Globus pallidus (tissue), 1 donor: ENCODE measurements at places on chromosomes 11 and 22.

- DNase-seq = no peak
These were observed 309.8 kb downstream of the SHANK2 start for GRCh38 chr11:70942593-70942992.

DNA sequence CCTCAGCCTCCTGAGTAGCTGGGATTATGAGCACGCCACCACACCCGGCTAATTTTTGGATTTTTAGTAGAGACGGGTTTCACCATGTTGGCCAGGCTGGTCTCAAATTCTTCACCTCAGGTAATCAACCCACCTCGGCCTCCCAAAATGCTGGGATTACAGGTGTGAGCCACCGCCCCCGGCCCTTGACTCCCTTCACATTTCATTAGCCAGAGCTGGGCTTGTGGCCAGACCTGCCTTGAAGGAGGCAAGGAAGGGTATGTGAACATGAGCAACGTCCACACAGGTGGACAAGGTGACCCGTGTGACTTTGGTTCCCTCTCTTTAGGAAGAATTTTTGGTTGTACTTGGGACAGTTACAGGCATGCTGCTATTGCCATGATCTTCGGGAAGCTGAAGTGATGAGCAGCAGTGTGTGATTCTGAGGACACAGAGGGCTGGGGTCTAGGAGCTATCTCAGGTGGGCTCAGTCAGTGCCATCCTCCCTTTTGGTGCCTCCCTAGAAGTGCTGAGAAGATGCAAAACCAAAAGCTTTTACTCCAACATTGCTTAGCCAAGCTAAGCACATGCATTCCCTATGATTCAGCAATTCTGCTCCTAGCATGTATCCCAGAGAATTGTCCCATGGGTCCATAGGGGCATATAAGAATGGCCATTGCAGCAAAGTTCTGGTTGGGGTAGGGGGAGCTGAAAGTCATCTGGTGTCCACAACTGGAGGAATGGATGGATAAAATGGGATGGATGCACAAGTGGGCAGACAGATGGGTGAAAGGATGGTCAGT is 6.1 kb downstream of the AP5B1 start:
- DNase-seq = no peak

DNA sequence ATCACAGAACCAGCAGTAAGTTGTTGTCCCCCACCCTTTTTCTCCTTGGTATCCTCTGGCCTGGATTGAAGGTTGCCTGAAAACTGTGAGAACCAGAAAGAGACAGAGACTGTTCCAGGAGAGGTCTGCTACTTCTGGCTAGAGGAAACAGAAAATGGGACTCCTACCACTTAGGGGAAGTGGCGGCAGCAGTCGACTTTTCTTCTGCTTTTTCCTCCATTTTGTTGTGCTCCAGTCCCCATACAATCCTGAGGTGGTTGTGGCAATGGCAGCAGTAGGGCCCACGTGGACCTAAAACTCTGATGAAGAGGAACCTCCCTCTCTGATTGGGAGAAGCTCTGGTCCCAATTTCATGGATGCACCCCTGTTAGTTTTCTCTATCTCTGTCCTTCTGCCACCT is 76.0 kb upstream of the SORL1 start:
- DNase-seq = no peak

DNA sequence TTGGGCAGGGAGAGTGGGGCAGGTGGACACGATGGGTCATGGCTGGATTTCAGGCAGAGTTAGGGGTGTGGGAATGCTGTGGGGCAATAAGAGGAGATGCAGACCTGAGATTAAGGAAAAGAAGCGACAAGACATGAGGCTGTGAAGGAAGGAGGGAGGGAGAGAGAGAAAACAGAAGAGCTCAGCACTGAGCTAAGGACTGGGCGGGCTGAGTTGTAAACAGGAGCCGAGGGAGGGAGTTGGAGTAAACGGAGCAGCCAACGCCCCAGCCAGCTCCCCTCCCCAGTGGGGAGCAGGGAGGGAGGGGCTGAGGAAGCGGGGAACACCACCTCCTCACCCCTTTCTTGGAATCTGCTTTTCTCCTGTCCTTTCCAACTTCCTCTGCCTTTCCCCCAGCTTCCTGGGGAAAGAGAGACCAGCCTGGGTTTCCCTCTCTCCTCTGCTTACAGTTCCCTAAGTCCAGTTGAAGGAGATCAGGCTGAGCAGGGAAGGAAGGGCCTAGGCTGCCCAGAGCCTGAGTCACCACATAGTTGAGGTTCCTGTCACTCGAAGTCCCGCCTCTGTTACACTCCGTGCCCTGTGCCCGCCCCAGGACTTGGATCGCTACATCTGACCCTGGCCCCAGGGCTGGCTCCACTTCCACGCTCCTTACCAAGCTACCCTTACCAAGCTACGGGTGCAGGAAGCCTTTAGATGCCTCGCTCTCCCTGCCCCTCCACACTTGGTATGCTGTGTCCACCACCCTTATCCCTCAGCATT is 6.7 kb upstream of the AHNAK start:
- DNase-seq = no peak

- peak; percentile 76 for DNase-seq
These were observed 15.1 kb downstream of the CRELD2 start for GRCh38 chr22:49933236-49934159.

- DNase-seq = no peak
These were observed 53.9 kb downstream of the MN1 start for GRCh38 chr22:27747396-27748221.

GRCh38 chr11:12534549-12534948 is 139.7 kb upstream of the TEAD1 start:
- DNase-seq = no peak

DNA sequence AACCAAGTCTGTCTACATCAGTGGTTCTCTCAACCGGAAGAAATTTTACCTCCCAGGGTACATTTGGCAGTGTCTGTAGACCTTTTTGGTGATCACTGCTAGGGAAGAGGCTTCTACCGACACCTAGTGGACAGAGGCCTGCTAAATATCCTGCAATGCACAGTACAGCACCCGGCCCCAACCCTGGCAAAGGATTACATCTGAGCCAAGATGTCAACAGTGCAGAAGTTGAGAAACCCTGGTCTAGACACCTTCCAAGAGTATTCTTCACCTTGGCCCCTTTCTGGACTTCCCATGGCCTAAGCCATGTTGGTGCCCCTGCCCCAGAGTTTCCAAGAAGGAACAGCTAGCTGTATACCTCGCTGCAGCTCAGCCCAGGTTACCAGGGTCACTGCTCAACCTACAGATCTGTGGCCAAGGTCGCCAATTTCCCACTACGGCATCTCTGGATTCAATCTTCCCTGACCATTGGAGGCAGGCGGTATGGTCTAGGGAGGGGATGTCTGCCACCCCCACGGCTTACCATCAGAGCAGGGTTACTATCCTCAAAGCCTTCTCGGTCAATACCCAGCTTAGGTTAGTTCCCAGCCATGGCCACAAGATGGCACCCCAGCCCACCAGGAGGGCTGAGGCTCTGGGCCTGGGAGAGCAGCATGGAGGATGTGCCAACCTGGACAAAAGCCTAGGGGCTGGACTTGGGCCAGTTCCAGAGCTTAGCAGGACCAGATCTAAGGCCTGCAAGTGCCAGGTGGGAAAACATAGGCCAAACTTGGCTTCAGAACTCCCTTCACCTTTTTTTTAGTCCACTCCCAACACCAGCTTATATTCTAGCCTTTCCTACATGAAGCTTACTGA is 3.7 kb upstream of the KCNC1 start:
- peak; percentile 74 for DNase-seq

GRCh38 chr11:50080256-50080655 is 47.6 kb downstream of the OR4C45 start:
- no peak for DNase-seq

DNA sequence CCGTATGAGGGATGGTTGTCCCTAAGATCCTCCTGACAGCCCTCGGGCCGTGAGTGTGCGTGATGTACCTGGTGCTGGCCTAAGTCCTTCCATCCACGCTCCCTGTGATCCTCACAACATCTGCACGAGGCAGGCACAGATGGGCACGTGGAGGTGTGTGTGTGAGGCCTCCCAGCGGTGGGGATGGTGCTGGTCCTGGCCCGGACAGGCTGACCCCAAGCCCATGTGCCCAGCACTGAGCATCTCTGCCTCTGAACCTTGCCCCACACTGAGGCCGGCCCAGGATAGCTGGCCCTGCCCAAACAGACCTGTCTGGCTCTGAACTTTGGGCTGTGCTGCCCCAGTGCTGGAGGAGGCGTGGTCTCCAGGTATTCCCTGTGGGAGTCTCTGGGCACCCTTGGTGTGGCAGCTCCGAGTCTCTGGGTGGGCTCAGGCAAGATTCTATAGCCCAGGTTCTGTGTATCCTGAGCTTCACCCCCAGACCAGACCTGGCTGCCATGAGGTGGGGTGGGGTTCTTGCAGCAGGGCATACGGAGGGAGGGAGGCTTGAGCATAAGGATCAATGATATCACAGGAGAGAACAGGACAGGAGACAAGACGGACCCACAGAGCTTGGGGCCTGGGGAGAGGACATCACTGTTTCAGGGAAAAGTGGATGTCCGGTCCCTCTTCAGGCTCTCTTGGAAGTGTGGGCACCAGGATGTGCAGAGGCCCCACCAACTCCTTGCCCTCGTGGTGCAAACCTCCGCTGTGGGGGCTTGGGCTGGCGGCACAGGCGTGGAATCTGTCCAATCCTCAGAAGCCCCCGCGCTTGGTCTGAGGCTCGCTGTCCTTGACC is 881.8 kb downstream of the BRD1 start:
- no peak for DNase-seq

GRCh38 chr22:17077255-17077654 is 7.5 kb upstream of the IL17RA start:
- DNase-seq = no peak

DNA sequence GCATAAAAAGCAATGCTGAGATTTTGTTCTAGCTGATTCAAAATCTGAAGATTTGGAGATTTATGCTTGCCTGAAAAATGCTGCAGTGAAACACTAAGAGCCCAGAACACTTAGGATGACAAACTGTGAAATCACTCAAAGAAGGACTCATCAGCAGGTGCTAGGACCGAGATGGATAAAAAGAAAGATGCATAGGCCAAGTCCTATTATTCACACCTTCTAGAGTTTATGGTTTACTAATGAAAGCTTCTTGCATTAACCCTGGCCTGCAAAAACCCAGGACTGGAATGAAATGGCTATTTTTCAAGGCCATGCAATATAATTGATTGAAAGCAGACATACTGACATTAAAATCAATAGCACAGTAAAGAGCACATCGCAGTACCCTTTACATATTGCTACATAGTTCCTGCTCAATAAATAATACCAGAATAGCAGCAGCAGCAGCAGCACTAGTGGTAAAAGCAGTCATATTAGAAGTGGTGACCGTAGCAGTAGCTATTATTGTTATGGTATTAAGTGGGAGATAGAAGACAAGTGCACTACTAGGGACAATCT is 161.7 kb downstream of the RAB38 start:
- DNase-seq = no peak

- no peak for DNase-seq
These were observed 18.1 kb downstream of the RNF141 start for GRCh38 chr11:10522921-10523320.
